Vein endothelial cell (primary cell): ENCODE measurements at places on chromosomes 2 and 18. TPM values are rescaled to one million over a fixed set of nuclear protein-coding genes. Genes with fewer than 3 reads are reported as not detected.

Gene THADA
- total RNA-seq: 21.6 and 21.8 TPM in 2 replicates

Gene XDH
- total RNA-seq: not detected in 2 replicates

Gene SCN9A
- 0.33 and 0.96 TPM in 2 replicates for total RNA-seq

Gene UGT1A8
- not detected in 2 replicates for total RNA-seq

Gene CCT7
- total RNA-seq: 352 and 393 TPM in 2 replicates

Gene CSRNP3
- total RNA-seq: under 0.01 and 0.19 TPM in 2 replicates

Gene ZNF512
- 23.5 and 44.5 TPM in 2 replicates for total RNA-seq

Gene DAW1
- total RNA-seq: 0.57 and 3.3 TPM in 2 replicates

Gene SH2D6
- total RNA-seq: not detected in 2 replicates

Gene EML4
- total RNA-seq: 23.8 and 32.5 TPM in 2 replicates

Gene HRH4
- under 0.01 and 0.10 TPM in 2 replicates for total RNA-seq

Gene ABCG8
- not detected in 2 replicates for total RNA-seq

Gene CDH2
- total RNA-seq: 5.8 and 7.5 TPM in 2 replicates
